Esophagus squamous epithelium (tissue), 5 donors: ENCODE measurements at places on chromosomes 2 and 18.

- no peak for DNase-seq
Observed at GRCh38 chr2:186426153-186427016, 59.7 kb upstream of the ZC3H15 start.

GRCh38 chr2:176138923-176139660 is 9.6 kb downstream of the HOXD8 start:
- no peak for DNase-seq

GRCh38 chr2:48120759-48121242 is 214.5 kb upstream of the FBXO11 start:
- no peak for DNase-seq

GRCh38 chr2:27701676-27702075 is 38.0 kb downstream of the SLC4A1AP start:
- DNase-seq: no peak

GRCh38 chr18:48304906-48305693 is 104.1 kb downstream of the ZBTB7C start:
- DNase-seq: no peak

GRCh38 chr2:142142595-142142994 is 11.8 kb upstream of the LRP1B start:
- DNase-seq: no peak

- no peak for DNase-seq
Observed at GRCh38 chr18:49786019-49786720, 27.2 kb downstream of the ACAA2 start.

DNA sequence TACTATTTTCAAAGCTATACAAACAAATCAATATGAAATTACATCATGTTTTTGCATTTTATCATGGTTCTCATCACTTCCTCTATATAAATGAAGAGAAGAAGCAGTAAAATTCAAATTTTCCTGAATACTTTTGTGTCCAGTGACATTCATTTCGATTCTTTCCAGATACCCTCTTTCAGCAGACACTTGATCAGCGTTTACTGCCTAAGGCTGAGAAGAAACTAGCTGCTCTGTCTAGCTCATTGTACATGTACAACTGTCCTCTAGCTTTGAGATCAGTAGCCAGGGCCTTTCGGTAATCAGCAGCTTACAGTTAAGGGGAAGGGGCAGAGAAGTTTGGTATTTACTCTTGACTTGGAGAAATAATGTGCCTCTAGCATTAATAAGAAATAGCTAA is 4.8 kb downstream of the VRK2 start:
- no peak for DNase-seq

- DNase-seq: no peak
Observed at GRCh38 chr18:55838841-55839240, 250.8 kb upstream of the TCF4 start.

DNA sequence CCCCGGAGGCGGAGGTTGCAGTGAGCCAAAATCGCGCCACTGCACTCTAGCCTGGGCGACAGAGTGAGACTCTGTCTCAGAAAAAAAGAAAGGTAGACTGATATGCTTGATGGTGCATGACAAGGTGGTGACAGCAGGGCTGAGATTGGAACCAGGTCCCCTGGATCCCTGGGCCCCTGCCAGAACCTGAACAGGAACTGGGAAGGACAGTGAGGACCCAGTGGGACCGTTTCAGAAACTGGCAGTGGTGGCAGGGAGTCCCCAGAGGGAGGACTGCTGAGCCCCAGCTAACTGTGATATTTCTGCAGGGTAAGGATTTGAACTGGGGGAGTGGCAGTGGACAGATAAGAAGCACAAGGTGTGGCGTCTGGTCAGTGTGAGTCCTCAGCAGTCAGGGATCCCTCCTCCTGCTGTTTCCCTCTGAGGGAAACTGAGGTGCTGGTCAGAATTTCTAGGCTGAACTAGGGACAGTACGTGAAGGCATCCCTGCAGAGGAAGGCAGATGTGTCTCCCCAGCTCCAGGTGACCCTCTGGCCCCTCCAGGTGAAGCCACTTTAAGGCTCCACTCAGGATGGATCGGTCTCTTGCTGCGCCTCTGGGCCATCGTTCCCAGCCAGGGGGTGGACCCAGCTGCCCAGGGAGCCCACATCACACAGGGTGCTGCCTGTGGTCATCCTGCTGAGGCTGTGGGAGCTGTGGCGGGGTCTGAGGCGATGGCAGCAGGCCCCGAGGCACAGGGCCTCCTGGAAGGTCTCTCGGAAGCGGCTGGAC is 5.6 kb downstream of the NMUR1 start:
- no peak for DNase-seq

DNA sequence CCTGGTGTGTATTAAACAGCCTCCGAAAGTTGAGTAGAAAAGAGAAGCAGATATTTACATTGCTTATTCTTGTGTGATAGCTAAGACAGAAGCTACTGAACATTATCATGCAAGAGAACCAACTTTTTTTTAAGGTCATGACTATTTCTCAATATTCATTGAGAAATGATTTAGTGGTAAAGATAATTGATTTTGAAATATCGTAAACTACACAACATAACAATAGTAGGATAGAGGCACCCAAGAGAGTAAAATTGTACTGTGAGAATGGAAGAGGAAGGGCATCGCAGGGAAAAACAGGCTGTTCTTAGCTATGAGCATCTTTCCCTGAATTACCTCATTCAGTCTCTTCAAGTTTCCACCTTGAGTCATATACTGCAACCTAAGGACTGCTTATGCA is 25.2 kb downstream of the HRH4 start:
- no peak for DNase-seq

- DNase-seq: no peak
Observed at GRCh38 chr2:33555681-33556080, 43.4 kb downstream of the FAM98A start.

- no peak for DNase-seq
Observed at GRCh38 chr2:121326628-121327027, 41.6 kb upstream of the TFCP2L1 start.

GRCh38 chr2:38178556-38179419 is 102.8 kb upstream of the CYP1B1 start:
- no peak for DNase-seq

DNA sequence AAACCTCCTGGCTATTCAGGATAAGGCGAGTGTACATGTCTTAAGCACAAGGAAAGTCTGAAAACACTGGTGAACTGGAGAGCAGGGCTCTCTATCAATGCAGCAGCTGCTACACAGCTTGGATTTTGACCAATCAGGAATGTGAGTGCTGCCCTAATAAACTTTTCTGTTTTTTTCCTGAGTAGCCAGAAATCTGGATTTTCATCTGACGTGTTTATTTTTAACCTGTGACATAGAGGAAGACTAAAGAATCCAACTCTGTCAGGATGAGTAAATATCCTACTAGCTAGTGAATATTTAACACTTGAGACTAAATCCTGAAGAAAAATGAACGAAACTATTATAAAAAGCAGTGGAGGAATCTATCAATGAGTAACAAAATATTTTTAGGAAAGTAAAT is 1638.9 kb downstream of the LRP1B start:
- no peak for DNase-seq
